ENCODE measurements at places on chromosomes 5 and 9. TPM values are rescaled to one million over a fixed set of nuclear protein-coding genes. Genes with fewer than 3 reads are reported as not detected.
A peak's percentile ranks its signal among the peaks of the same experiment; 100 is the strongest.

GRCh38 chr5:80141681-80142080 is 106.5 kb downstream of the THBS4 start:
- H3K36me3 ChIP-seq, result peaks cover 15% of the 10 kb centered on the region
- no peak overlapping the region for H3K4me3 ChIP-seq
- no peaks in the 10 kb centered on the region for H3K27me3 ChIP-seq
- H3K4me1 ChIP-seq, result peaks cover 66% of the 10 kb centered on the region

DNA sequence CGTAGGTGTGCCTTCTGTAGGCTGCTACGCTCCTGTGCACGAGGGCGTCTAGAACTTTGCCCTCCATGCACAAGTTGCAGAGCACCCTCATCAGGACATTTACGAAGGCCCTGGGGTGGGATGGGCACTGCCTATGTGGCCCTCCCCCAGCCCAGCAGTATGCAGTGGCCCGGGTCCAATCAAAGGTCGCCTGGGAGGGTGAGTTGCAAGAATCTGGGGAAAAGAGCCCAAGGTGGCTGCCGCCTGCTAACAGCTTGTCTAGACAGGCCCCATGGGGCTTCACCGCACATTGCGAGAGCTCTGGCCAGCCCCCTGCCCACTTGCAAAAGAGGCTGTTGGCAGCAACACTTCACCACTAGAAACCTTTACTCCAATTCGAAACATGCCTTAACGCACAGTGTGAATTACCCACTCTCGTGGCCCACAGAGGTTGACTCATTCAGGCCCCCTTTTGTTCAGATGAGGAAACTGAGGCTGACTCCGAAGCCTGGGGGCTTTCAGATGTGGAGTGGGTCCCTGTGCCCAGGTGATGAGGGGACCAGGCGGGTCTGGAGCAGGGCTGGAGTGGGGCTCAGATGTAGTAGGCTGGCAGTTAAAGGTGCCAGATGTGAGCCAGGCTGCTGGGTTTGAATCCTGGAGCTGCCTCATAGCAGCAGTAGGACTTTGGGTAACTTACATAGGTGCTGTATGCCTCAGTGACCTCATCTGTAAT is 31.8 kb upstream of the IL17B start:
- no peaks in the 10 kb centered on the region for H3K4me1 ChIP-seq
- H3K27ac ChIP-seq, result no peak overlapping the region
- no peak overlapping the region for H3K4me3 ChIP-seq
- H3K36me3 ChIP-seq, result no peaks in the 10 kb centered on the region
- DNase-seq, result no peak

DNA sequence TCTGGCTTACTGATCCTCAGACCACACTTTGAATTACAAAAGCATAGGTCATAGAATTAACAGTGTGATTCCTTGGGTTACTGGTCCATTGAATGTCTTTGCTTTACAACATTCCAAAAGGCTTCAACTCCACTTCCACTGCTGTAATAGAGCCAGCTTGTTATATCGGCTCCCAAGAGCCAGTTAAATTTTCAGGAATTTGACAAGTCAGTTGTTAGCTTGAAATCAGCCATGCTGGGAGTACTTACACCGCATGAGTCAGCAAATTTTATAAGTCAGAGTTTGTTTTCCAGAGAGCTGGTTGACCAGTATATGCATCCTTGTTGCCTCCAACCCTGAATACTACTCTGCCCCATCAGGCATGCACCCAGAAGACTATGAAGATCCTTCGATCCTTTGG is 73.1 kb downstream of the FOXB2 start:
- H3K36me3 ChIP-seq, result no peaks in the 10 kb centered on the region
- no peak for DNase-seq
- H3K27me3 ChIP-seq, result no peaks in the 10 kb centered on the region

The DIRAS2 gene
- not detected for total RNA-seq

GRCh38 chr9:281741-282645 is 67.3 kb downstream of the DOCK8 start:
- peaks cover 35% of the 10 kb centered on the region for H3K36me3 ChIP-seq
- DNase-seq, result no peak
- peak overlapping the region; percentile 45 for H3K27ac ChIP-seq
- H3K27me3 ChIP-seq, result no peaks in the 10 kb centered on the region

The IL13 gene
- total RNA-seq, result 69.0 TPM

The ANKDD1B gene
- total RNA-seq, result not detected

DNA sequence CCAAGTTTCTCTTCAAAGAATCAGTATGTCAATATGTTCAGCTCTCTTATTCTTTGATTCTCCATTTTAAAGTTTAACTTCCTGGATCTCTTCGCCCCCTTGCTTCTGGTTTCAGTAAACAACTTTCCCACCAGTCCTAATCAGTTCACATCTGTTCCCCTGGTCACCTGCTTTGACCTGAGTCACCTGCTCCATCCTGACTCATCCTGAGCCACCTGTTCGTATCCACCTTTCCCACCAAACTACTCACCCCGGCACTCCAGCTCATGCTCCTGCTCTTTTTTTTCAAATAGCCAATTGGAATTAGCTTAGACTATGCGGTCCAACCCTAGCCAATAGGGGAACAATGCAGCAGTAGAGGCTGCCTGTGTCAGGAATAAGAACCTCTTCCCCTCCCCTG is 23.6 kb upstream of the CSF1R start:
- H3K27me3 ChIP-seq, result no peaks in the 10 kb centered on the region
- no peaks in the 10 kb centered on the region for H3K4me1 ChIP-seq
- no peaks in the 10 kb centered on the region for H3K36me3 ChIP-seq
- DNase-seq, result no peak
- no peak overlapping the region for H3K4me3 ChIP-seq

DNA sequence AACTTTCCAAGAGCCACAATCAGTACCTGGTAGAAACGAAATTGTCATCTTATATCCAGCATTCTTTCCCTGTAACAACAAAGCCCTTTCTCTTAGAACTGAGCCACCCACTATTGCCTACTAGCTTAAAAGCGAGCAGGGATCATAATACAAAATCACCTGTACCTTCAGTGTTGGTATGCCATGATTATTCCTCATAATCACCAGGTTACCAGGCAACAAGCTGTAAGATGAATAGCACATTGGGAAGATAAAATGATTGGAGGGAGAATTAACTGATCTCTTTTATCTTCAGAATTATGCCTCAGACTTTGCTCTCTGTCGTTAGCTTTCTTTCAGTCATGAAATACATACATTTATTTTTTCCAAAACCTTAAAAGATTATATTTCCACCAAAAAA is 345.6 kb downstream of the PRELID2 start:
- no peak overlapping the region for H3K4me3 ChIP-seq
- no peaks in the 10 kb centered on the region for H3K36me3 ChIP-seq
- no peak for DNase-seq

Measured in CD8-positive, alpha-beta memory T cell (primary cell).